Peyer's patch (tissue), 4 donors: ENCODE measurements at places on chromosomes 11 and 22. TPM values are rescaled to one million over a fixed set of nuclear protein-coding genes. Genes with fewer than 3 reads are reported as not detected.

GRCh38 chr11:117588166-117588810, 208.7 kb downstream of the DSCAML1 start:
- H3K4me1 ChIP-seq: no peaks in the 10 kb centered on the region
- H3K27me3 ChIP-seq: no peaks in the 10 kb centered on the region
- H3K27ac ChIP-seq: no peak overlapping the region
- H3K36me3 ChIP-seq: no peaks in the 10 kb centered on the region
- DNase-seq: no peak

GRCh38 chr22:44267856-44268255, 44.9 kb downstream of the SHISAL1 start:
- no peak overlapping the region for H3K4me3 ChIP-seq
- no peaks in the 10 kb centered on the region for H3K4me1 ChIP-seq
- H3K36me3 ChIP-seq: no peaks in the 10 kb centered on the region
- no peak for DNase-seq
- H3K27ac ChIP-seq: no peak overlapping the region

DNA sequence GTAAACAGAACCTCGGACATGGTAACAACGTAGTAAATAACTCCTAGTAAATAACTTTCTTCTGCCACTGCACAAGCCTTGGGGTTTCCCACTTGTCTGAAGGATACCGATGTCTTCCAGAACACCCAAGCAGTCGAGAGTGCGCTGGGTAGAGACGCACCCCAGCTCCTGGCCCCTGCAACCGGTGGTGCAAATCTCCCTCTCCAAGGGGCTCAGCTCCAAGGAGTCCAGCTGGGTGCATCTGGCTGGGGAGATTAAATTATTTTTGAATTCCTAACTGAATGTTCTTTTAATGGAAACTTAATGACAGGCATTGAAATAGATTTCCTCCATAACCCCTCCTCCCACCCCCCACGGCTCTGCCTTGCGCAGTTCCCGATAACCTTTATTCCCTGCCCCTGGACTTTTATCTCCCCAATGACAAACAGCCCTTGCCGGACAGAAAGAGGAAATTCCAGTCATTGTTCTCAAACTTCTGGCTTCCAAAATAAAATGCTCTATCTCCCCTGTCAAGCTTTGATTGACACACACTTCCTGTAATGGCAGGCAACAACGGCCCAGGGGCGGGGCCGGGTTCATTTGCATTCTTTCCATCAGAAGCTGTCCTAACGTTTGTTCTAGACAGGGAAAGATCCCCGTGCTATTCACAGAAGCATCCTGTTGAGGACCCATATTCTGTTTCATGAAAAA, 31.2 kb downstream of the KCNJ1 start:
- DNase-seq: no peak
- no peaks in the 10 kb centered on the region for H3K4me1 ChIP-seq
- no peak overlapping the region for H3K27ac ChIP-seq
- H3K4me3 ChIP-seq: no peak overlapping the region

The BCR gene
- 55.8 TPM for total RNA-seq

GRCh38 chr22:40709752-40710413, 30.6 kb downstream of the MCHR1 start:
- no peak overlapping the region for H3K4me3 ChIP-seq
- no peaks in the 10 kb centered on the region for H3K36me3 ChIP-seq
- peak overlapping the region; percentile 62 for H3K27ac ChIP-seq
- no peaks in the 10 kb centered on the region for H3K4me1 ChIP-seq
- H3K27me3 ChIP-seq: no peaks in the 10 kb centered on the region
- DNase-seq: no peak

- no peaks in the 10 kb centered on the region for H3K27me3 ChIP-seq
- no peaks in the 10 kb centered on the region for H3K36me3 ChIP-seq
- H3K27ac ChIP-seq: no peak overlapping the region
- no peak overlapping the region for H3K4me3 ChIP-seq
- no peaks in the 10 kb centered on the region for H3K4me1 ChIP-seq
Measured at GRCh38 chr11:2128130-2128510, 11.1 kb downstream of the IGF2 start.

DNA sequence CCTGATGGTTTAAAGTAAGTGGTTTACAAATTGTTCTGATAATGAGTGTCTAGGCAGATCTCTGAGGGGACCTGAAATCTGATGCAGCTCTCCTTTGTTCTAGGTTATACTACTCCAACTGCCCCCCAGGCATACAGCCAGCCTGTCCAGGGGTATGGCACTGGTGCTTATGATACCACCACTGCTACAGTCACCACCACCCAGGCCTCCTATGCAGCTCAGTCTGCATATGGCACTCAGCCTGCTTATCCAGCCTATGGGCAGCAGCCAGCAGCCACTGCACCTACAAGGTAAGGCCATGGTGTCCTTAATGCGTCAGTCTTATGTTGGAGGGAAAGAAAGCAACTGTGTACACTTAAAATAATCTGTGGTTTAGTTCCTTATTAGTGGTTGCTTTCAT, 9.9 kb downstream of the EWSR1 start:
- H3K27me3 ChIP-seq: no peaks in the 10 kb centered on the region
- peak; percentile 8 for DNase-seq
- no peak overlapping the region for H3K4me3 ChIP-seq
- H3K4me1 ChIP-seq: no peaks in the 10 kb centered on the region
- H3K27ac ChIP-seq: no peak overlapping the region

The ZP1 gene
- total RNA-seq: not detected

GRCh38 chr11:45058647-45058950, 87.8 kb upstream of the PRDM11 start:
- no peak overlapping the region for H3K27ac ChIP-seq
- no peaks in the 10 kb centered on the region for H3K27me3 ChIP-seq
- no peak overlapping the region for H3K4me3 ChIP-seq
- H3K36me3 ChIP-seq: no peaks in the 10 kb centered on the region
- DNase-seq: no peak
- no peaks in the 10 kb centered on the region for H3K4me1 ChIP-seq

The ZPR1 gene
- 17.0 TPM for total RNA-seq

- H3K36me3 ChIP-seq: no peaks in the 10 kb centered on the region
- DNase-seq: no peak
- H3K4me3 ChIP-seq: no peak overlapping the region
- H3K27ac ChIP-seq: no peak overlapping the region
- H3K27me3 ChIP-seq: no peaks in the 10 kb centered on the region
- no peaks in the 10 kb centered on the region for H3K4me1 ChIP-seq
Measured at GRCh38 chr22:40332319-40332781, 13.9 kb upstream of the ADSL start.

The UBTFL1 gene
- not detected for total RNA-seq

DNA sequence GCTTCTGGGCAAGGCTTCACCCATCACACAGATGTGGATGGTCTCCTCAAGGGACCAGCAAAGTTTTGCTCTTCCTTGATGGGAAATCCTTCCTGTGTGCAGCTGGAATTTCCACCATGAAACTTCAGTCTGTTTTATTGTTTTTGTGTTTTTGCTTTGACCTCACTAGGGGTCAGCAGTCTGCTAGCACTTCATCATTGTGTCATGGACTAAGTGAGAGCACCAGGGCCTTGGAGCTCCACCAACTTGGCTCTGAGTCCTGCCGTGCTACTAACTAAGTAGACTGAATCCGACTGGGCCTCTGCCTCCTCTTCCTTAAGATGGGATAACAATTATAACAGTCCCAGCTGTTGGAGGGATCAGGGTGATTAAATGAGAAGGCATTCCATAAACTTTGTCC, 305.8 kb upstream of the NCAM1 start:
- H3K36me3 ChIP-seq: no peaks in the 10 kb centered on the region
- H3K4me1 ChIP-seq: no peaks in the 10 kb centered on the region
- no peak overlapping the region for H3K27ac ChIP-seq
- no peaks in the 10 kb centered on the region for H3K27me3 ChIP-seq

The BIK gene
- 7.4 TPM for total RNA-seq

The ABCC8 gene
- 7.4 TPM for total RNA-seq

The MAPK12 gene
- total RNA-seq: 1.2 TPM

GRCh38 chr11:112689851-112690250, 271.4 kb upstream of the NCAM1 start:
- no peaks in the 10 kb centered on the region for H3K36me3 ChIP-seq
- H3K27ac ChIP-seq: no peak overlapping the region
- H3K4me1 ChIP-seq: no peaks in the 10 kb centered on the region
- DNase-seq: no peak
